ENCODE measurements at places on chromosomes 1 and 21.

GRCh38 chr1:212539737-212540430 lies 68.7 kb upstream of the ATF3 start:
- DNase-seq, result no peak

DNA sequence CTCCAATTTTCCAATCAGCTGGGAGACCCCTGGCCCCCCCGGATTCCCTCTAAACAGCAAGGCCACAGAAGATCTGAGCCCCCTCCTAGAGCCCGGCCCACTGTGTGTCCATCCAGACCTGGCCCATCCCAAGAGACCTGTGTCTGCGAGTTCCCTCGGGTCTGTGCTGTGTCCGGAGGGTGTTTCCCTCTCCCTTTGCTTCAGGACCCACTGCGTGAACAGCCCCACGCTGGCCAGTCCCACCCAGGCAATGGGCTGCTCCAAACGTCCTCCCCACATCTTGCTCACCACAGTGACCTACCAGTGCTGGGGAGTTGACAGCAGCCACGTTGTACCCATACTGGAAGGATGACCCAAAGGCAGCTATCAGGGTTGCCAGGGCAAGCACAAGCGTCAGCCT lies 11.6 kb downstream of the SLC2A5 start:
- DNase-seq, result no peak

GRCh38 chr1:27366411-27367159 lies at the start of gene MAP3K6:
Gene MAP3K6 (minus strand): TSS chr1:27366961. CDS start chr1:27366597, 364 bp downstream.
- DNase-seq, result peak; percentile 33

DNA sequence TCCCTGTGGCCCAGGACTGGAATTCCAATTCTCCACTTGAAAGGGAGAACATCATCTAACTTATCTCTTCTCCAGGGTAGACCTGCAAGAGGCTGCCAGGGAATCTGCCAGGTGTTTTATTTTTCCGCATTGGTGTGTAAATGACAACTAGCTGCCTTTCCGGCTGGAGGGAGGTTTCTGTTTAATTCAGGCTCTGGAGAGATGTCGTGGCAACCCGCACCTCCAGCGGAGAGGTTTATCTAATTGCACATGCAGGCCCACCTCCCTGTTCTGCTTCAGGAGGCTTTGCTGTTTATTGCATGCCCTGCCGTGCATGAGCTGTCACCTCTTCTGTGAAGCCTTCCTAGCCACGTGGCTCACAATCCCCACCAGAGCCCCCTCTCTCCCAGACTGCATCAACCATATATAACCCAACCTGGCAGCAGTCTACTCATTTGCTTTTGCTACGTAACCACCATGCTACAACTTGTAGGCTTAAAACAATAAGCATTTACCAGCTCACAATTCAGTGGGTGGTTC lies 151.6 kb downstream of the C1orf94 start:
- no peak for DNase-seq

DNA sequence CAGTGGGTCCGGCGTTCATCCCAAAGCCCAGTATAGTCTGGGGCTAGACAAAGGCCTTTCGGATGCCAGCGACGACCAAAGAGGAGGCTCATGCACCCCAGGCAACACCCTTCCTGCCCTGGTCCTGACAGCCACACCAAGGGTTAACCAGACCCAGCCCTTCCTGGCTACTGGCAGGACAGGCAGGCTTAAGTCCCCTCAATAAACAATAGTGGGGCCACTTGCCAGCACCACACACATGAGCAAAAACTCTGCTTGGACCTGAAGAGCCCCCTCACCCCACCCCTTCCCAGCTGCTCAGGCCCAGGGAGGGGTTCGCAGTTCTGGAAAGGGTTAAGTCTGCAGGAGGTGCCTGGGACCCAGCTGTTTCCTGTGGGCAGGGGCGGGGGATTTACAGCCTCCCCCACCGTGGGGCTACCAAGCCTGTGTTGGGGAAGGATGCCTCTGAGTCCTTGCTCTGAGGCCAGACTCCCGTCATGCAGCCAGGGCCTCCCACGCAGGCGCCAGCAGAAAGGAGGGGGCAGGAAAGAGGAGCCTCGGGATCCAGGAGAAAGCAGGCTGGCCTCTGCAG lies 18.2 kb downstream of the PHLDA3 start:
- no peak for DNase-seq

GRCh38 chr1:206890125-206891060 lies 6.8 kb upstream of the IL24 start:
- DNase-seq, result no peak

DNA sequence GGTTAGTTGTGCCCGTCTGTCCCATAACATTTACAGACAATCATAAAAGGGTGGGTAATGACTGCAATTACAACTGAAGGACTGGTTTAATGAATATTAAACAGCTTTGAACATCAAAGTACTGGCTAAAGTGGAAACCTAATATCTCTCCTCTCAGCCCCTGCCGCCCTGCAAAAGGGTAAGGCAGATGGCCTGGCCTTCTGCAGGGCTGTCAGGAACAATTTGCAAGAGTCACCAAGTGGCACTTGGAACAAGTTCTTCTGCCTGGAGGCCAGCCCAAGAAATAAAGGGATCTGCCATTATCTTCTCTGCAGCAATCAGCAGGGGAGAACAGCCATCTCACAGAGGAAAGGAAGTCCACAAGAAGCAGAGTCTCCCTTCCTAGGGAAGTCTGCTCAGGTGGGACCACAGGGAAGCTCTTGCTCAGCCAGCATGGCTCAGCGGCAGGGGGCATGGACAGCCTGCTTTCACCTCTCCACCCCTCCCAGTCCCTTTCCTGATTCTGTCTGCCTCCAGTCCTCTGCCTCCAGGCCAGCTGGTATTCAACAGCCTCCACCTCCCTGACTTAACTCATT lies 96.1 kb downstream of the TRABD2B start:
- DNase-seq, result no peak

DNA sequence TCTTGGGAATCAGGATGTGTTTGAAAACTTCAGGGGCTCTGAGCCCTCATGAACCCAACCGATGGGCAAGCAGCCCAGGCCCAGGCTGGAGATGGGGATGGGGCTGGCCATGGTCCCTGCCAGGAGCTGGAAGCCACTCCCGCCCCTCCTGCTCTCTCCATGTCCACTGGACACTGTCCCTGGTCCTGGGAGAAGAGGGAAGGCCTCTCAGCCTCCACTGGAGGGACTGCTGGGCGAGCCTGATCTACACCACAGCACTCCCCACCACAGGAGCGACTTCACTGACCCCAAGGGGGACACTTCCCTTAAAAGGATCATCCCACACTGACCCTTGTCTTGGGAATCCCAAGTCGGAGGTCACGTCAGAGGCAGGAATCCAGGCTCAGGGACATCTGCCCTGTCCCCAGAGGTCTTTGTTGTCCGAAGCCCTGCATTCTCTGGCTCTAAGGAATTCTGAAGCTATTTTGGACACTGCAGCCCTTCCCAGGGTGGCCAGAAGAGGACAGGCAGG lies 16.9 kb upstream of the COL18A1 start:
- DNase-seq, result no peak

GRCh38 chr1:241808265-241808664 lies 39.7 kb upstream of the EXO1 start:
- no peak for DNase-seq

GRCh38 chr21:45322960-45323461 lies 35.3 kb upstream of the POFUT2 start:
- DNase-seq, result no peak

DNA sequence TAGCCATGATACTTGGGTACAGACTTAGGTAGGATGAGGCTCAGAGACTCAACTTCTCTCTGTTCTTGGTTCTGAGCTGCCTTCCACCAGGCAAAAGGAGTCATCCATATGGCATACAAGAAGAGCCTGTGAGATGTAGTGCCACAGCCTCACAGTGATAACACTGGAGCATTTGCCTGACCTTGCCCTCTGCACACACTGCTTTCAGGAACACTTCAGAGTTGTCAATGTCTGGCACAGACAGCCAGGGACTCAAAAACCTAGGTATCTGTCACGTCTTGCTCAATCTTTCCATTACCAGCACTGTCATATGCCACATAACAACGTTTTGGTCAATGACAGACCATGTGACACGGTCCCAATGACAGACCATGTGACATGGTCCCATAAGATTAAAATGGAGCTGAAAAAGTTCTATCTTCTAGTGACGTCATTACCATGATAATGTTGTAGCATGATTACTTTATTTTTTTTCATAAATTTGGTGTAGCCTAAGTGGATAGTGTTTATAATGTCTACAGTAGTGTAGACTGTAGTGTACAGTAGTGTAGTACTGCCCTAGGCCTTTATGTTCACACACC lies 199.9 kb upstream of the CTTNBP2NL start:
- no peak for DNase-seq

GRCh38 chr1:202263628-202264027 lies 70.0 kb downstream of the LGR6 start:
- DNase-seq, result no peak

GRCh38 chr1:67973051-67973450 lies 77.4 kb downstream of the DIRAS3 start:
- no peak for DNase-seq

DNA sequence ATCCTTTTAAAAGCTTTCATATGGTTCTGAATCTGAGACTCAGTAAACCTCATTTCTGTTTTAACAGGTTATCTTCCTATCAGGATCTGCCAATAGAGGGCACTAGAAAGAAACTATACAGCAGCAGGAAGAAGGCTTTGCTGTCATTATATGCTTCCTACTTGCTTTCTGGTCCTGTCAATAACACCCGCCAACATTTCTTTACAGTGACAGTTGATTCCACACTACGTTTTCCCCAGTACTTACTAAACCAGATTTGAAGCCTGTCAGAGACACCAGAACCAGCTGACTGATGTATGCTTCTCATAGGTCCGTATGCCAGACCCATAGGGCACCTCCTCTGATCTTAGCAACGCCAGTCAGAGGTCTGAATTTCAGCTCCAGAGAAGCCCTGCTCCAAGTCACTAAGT lies 341.0 kb upstream of the NEGR1 start:
- no peak for DNase-seq

DNA sequence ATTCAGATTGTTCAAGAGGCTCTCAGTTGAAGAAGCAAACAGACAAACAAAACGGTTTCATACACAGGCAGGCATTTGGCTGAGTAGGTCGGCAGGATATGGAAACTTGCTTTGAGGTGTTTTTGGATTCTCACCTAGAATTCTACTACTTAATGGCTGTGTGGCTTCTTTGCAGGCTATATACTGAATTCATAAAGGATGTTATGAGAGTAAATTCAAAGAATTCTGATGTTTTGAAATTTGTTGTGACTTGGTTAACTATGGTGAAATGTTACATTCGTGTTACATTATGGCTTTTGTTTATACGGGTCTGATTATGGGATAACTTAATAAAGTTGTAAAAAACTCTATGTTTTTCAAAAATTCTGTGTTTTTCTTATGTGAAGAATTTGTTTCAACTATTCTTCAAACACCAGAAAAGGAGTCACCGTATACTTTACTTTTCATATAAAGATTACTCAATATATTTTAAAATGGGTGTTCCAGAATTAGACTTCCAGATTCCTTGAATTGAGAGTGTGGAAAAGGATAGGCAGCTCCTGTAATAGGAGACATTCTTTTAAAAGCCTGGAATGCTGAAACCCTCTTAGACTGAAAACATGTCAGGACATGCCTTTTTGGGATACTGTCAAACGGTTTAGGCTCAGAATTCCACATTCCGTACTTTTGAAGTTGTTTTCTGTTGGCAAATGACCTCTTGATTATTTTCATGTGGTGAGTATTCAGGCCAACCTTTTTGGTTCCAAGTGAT lies 8.2 kb upstream of the IRF2BP2 start:
- DNase-seq, result no peak

DNA sequence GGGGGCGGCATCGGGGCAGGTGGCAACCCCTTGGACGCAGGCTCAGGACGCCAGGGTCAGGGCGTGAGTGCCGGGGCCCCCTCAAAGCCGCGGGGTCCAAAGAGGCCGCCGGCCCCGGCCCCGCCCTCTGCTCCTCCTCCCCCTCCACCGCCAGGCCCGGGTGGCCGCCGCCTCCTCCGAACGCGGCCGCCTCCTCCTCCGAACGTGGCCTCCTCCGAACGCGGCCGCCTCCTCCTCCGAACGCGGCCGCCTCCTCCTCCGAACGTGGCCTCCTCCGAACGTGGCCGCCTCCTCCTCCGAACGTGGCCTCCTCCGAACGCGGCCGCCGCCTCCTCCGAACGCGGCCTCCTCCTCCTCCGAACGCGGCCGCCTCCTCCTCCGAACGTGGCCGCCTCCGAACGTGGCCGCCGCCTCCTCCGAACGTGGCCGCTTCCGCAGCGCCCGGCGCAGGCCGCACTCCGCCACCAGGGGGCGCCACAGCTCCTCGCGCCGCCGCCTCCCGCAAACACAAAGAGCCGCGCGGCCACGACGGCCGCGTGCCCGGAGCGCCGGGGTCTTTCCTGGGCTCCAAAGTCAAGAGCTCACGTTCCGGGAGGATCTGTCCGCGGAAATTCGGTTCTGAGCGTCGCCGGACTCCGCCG lies 19.3 kb upstream of the SAMD11 start:
- DNase-seq, result no peak

GRCh38 chr1:167186771-167187170 lies 33.9 kb upstream of the POU2F1 start:
- no peak for DNase-seq

DNA sequence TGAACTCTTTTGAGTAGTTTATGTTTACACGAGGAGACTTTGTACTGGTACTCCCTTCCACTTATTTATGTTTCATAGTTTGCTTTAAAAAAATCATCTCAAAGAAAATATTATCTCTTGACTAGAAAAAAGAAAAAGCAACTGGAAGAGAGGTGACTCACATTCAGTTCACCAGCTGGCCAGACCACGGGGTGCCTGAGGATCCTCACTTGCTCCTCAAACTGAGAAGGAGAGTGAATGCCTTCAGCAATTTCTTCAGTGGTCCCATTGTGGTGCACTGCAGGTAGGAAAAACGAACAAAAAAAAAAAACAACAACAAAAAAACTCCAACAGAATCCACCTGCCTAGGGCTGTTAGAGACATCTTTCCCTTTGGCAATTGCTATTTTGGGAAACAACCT lies 102.9 kb downstream of the PTPRC start:
- no peak for DNase-seq

DNA sequence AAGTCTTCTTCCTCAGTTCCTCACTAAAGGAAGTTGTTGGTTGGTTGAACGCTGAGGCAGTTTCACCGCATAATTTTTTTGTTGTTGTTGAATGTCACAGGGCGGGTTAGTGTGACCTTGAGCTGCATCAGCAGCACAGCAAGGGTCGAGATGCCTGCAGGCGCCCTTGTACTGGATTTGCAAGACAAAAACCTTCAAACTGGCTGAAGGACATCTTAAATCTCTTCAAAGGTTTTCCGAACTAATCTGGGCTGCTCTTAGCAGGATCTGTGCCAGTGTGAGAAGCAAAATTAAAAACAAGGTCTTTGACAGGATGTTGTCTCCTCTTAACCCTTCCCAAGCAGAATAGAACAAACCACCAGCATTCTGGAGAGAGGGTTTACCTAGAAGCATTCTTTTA lies 59.4 kb downstream of the NRIP1 start:
- no peak for DNase-seq

GRCh38 chr21:21279193-21279901 lies 281.1 kb downstream of the NCAM2 start:
- no peak for DNase-seq

GRCh38 chr1:203153989-203154821 lies 21.4 kb downstream of the MYBPH start:
- no peak for DNase-seq
